Smooth muscle cell of trachea (primary cell): ENCODE measurements at places on chromosomes 2 and 18. TPM values are rescaled to one million over a fixed set of nuclear protein-coding genes. Genes with fewer than 3 reads are reported as not detected.

The BCL11A gene
- under 0.01 and 0.15 TPM in 2 replicates for total RNA-seq

The COL6A3 gene
- 2,183 and 3,095 TPM in 2 replicates for total RNA-seq

The PAX8 gene
- 0.87 and 1.5 TPM in 2 replicates for total RNA-seq

The PMAIP1 gene
- total RNA-seq, result 8.6 and 11.3 TPM in 2 replicates

The MERTK gene
- 0.29 and 0.99 TPM in 2 replicates for total RNA-seq

The SOX11 gene
- total RNA-seq, result under 0.01 TPM in 1 of 2 replicates, not detected in the other

The ARID5A gene
- total RNA-seq, result 10.9 and 15.5 TPM in 2 replicates

The SLC9A4 gene
- total RNA-seq, result not detected in 2 replicates

The CERKL gene
- total RNA-seq, result 0.15 and 0.17 TPM in 2 replicates

The MC5R gene
- total RNA-seq, result not detected in 2 replicates

The ZAP70 gene
- total RNA-seq, result not detected in 2 replicates

The ID2 gene
- 103 and 144 TPM in 2 replicates for total RNA-seq

The NTSR2 gene
- total RNA-seq, result not detected in 2 replicates

The HTR2B gene
- total RNA-seq, result 9.8 and 15.3 TPM in 2 replicates

The PLA2R1 gene
- 14.1 and 16.5 TPM in 2 replicates for total RNA-seq

The CD207 gene
- total RNA-seq, result not detected in 2 replicates

The SLC8A1 gene
- total RNA-seq, result 71.3 and 80.3 TPM in 2 replicates

The GPAT2 gene
- total RNA-seq, result 16.2 and 19.3 TPM in 2 replicates

The DAPL1 gene
- total RNA-seq, result not detected in 2 replicates

The SLC16A14 gene
- 2.0 and 2.6 TPM in 2 replicates for total RNA-seq

The MARCO gene
- not detected in 2 replicates for total RNA-seq

The MEP1B gene
- total RNA-seq, result 0.17 TPM in 1 of 2 replicates, not detected in the other

The SAG gene
- not detected in 2 replicates for total RNA-seq

The HOXD11 gene
- not detected in 2 replicates for total RNA-seq

The PARD3B gene
- 15.7 and 23.5 TPM in 2 replicates for total RNA-seq

The FOXI3 gene
- total RNA-seq, result not detected in 2 replicates

The CEBPZ gene
- 37.1 and 54.0 TPM in 2 replicates for total RNA-seq

The TOGARAM2 gene
- 0.17 and 0.29 TPM in 2 replicates for total RNA-seq

The ANKRD30BL gene
- not detected in 2 replicates for total RNA-seq

The PXDN gene
- 144 and 189 TPM in 2 replicates for total RNA-seq

The CYRIA gene
- total RNA-seq, result 4.3 and 4.5 TPM in 2 replicates

The SYT4 gene
- not detected in 2 replicates for total RNA-seq

The TPO gene
- not detected in 2 replicates for total RNA-seq

The SULT1C2 gene
- 0.44 and 0.50 TPM in 2 replicates for total RNA-seq

The HPCAL1 gene
- total RNA-seq, result 16.6 and 42.5 TPM in 2 replicates
